ENCODE measurements at places on chromosomes 2 and 18. TPM values are rescaled to one million over a fixed set of nuclear protein-coding genes. Genes with fewer than 3 reads are reported as not detected.

DNA sequence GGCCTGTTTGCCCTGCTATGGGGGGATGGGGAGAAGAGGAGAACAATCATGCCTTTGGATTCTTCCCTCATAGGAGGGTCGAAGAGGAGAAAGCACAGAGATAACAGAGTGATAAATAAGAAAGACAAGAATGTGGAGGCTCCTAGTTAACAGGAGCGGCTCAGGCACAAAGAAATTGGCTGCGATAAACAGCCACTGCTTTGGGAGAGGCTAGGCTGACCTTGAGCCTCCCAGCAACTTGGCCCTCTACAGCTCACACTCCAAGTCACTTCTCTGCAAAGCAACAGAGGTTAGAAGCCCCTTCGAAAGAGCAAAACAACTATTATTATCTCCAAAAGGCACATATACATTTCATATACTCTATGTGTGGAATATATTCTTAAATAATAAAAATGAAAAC is 69.5 kb downstream of the ZBTB7C start:
- H3K4me3 ChIP-seq, result no peak overlapping the region
- no peaks in the 10 kb centered on the region for H3K27me3 ChIP-seq
- H3K27ac ChIP-seq, result no peak overlapping the region
- DNase-seq, result no peak
- H3K36me3 ChIP-seq, result no peaks in the 10 kb centered on the region
- H3K4me1 ChIP-seq, result no peaks in the 10 kb centered on the region

Gene EML6
- total RNA-seq, result 0.26 TPM

DNA sequence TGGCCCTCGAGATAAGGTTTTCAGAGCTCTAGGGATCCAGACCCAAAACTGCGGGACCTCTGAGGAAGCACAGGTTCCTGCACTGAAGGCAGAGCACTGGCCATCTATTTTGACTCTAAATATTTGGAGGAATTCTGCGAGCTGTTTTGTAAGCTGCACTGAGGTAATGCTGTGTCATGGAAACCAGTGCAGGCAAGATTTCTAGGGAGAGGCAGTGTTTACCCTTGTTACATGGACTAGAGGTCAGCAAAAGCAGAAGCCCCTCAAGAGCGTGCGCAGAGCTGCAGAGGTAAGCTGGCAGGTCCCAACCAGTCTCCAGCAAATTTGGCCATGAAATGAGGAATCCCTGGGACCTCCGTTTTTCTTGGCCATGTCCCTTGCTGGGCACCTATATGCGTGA is 137.3 kb downstream of the RNF152 start:
- H3K36me3 ChIP-seq, result no peaks in the 10 kb centered on the region
- H3K4me1 ChIP-seq, result no peaks in the 10 kb centered on the region
- H3K27ac ChIP-seq, result no peak overlapping the region
- no peak for DNase-seq

DNA sequence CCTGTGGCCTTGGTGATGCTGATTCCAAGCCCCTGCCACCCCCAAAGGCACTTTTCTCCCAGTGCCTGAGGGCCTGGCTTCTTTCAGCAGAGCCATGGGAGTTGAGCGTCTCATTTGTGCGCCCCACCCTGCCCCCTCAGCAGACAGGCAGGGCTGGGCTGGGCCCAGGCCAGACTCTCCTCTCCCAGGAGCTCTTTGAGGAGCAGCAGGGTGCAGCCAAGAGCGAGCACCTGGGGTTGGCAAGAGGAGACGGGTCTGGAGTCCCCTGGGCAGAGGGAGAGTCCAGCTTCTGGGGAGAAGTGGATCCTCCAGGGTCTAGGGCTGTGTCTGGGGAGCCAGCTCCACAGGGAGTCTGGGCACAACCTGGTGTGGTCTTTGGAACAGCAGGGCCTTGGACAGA is 21.2 kb downstream of the NPPC start:
- no peak overlapping the region for H3K27ac ChIP-seq
- no peaks in the 10 kb centered on the region for H3K27me3 ChIP-seq
- H3K36me3 ChIP-seq, result no peaks in the 10 kb centered on the region

DNA sequence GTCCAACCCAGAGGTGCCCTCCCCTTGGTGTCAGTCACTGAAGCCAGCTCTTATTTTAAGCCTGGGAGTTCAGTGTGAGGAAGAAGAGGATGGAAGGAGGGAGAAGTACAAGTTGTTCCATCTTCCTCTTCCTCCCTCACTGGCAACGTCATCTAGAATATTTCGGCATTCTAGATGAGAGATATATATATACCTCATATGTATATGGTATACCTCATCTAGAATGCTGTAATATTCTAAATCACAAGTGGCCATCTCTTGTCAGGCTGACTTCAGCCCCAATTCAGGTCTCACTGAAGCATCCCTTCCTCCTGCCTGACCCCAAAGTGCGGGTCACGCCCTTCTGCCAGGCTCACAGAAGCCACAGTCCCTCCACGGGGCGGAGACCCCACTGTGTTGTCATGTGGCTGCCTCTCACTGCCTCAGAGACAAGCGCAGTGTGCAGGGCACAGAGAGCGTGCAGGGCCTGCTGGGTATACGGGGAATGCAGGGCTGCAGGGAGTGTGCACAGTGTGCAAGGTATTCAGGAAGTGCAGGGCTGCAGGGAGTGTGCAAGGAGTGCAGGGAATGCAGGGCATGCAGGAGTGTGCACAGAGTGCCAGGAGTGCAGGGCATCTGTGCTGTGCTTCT is 32.8 kb upstream of the B3GNT7 start:
- no peak overlapping the region for H3K4me3 ChIP-seq
- no peaks in the 10 kb centered on the region for H3K36me3 ChIP-seq
- no peaks in the 10 kb centered on the region for H3K27me3 ChIP-seq

DNA sequence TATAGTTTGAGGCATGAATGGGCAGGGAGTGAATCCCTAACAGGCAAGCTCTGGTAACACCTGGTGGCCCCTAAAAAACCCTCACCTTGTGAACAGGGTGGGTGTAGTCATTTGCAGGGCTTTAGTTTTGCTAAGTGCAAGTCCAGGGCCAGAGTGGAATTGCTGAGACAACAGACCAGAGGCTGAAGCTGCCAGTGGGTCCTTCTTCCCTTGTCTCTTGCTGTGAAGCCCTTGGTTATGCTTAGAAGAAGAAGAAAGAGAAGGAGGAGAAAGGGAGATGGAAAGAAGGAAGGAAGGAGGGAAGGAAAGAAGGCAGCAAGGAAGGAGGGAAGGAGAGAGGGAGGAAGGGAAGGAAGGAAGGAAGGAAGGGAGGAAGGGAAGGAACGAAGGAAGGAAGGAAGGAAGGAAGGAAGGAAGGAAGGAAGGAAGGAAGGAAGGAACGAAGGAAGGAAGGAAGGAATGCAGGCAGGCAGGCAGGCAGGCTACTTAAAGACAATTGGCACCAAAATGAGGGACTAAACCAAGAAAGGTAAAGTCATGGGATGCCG is 45.8 kb downstream of the SMAD7 start:
- no peak for DNase-seq
- peaks cover 10% of the 10 kb centered on the region for H3K4me1 ChIP-seq
- H3K27me3 ChIP-seq, result no peaks in the 10 kb centered on the region
- no peak overlapping the region for H3K27ac ChIP-seq

Gene TTN
- total RNA-seq, result 1.8 TPM

Gene CCDC148
- 3.0 TPM for total RNA-seq

DNA sequence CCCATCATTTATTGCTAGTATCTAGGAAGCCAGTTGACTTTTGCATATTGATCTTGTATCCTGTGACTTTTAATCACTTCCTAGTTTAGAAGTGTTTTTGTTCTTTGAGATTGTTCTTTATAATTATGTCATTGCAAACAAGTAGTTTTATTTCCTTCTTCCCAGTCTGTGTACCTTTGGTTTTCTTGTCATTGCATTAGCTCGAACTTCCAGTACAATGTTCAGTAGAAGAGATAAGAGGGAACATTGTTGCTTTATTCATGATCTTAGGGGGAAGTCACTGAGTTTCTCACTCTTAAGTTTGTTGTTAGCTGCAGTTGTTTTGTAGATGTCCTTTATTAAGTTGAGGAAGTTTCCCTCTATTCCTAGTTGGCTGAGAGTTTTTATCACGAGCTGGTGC is 61.0 kb downstream of the TRAPPC12 start:
- no peak overlapping the region for H3K27ac ChIP-seq
- H3K27me3 ChIP-seq, result no peaks in the 10 kb centered on the region
- H3K4me3 ChIP-seq, result no peak overlapping the region
- H3K4me1 ChIP-seq, result no peaks in the 10 kb centered on the region
- no peak for DNase-seq

DNA sequence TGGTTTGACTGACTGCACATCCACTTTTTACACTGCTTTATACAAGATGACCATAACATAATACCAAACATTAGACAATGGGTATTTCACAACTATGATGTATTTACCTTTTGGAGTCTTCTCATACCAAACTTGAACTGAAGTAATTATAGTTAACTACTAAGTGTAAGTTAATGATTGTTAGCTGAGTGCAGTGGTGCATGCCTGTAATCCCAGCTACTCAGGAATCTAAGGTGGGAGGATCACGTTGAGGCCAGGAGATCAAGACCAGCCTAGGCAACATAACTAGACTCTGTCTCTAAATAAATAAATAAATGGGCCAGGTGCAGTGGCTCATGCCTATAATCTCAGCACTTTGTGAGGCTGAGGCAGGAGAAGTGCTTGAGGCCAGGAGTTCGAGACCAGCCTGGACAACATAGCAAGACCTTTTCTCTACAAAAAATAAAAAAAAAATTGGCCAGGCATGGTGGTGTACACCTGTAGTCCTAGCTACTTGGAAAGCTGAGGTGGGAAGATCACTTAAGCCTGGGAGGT is 44.9 kb upstream of the ORC2 start:
- H3K27ac ChIP-seq, result no peak overlapping the region
- H3K27me3 ChIP-seq, result no peaks in the 10 kb centered on the region
- no peaks in the 10 kb centered on the region for H3K36me3 ChIP-seq

Gene HAAO
- total RNA-seq, result 25.1 TPM

Gene PCARE
- not detected for total RNA-seq

DNA sequence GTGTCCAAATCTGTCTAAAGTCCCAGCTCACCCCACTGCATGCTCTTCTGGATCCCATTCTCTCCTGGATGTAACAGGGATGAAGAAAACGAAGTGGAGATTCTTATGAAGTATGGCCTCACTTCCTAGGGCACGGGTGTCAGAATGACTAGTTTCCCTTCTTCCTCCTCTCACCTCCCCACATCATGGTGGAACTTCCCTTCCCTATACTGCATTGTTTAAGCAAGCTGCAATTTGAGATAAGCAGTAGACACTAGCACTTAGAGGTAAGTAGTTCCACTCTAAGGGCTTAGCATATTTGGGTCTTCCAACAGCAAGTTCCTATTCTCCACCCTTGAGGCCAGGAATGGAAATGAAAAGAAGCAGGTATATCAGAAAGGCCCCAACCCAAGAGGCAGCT is 29.7 kb downstream of the SLC4A5 start:
- H3K27me3 ChIP-seq, result no peaks in the 10 kb centered on the region
- H3K27ac ChIP-seq, result no peak overlapping the region
- no peaks in the 10 kb centered on the region for H3K36me3 ChIP-seq
- H3K4me3 ChIP-seq, result no peak overlapping the region
- H3K4me1 ChIP-seq, result no peaks in the 10 kb centered on the region
- DNase-seq, result no peak

Gene SERPINB13
- not detected for total RNA-seq

GRCh38 chr2:203455209-203455608 is 79.9 kb downstream of the RAPH1 start:
- no peak overlapping the region for H3K4me3 ChIP-seq

DNA sequence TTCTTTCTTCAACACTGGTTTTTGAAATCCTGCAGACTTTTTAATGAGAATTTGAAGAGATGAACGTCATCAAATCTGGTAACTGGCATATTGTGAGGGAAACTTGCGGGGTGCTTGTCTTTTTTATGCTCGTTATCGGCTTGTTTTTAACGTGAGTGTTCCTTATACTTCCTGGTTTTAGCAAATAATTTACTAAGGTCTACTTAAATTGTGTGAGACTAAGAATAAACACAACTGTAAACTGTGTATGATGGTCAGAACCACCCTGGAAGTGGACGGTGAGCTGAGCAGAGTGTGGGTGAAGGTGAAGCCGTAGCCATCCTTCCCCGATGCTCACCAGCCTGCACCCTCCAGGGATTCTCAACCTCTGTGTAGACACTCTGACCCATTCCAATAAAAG is 82.3 kb upstream of the CDC42EP3 start:
- H3K4me3 ChIP-seq, result no peak overlapping the region
- peaks cover 10% of the 10 kb centered on the region for H3K4me1 ChIP-seq
- H3K36me3 ChIP-seq, result no peaks in the 10 kb centered on the region
- no peak for DNase-seq

- no peak overlapping the region for H3K4me3 ChIP-seq
- H3K4me1 ChIP-seq, result no peaks in the 10 kb centered on the region
- DNase-seq, result no peak
- no peaks in the 10 kb centered on the region for H3K27me3 ChIP-seq
These were observed 76.4 kb upstream of the PARD3B start for GRCh38 chr2:204468746-204469429.

Gene NCKAP5
- total RNA-seq, result 3.3 TPM

- H3K36me3 ChIP-seq, result no peaks in the 10 kb centered on the region
- H3K27ac ChIP-seq, result no peak overlapping the region
- DNase-seq, result no peak
- no peak overlapping the region for H3K4me3 ChIP-seq
- no peaks in the 10 kb centered on the region for H3K27me3 ChIP-seq
These were observed 88.5 kb upstream of the UXS1 start for GRCh38 chr2:106282462-106283170.

Gene SCYGR6
- total RNA-seq, result not detected

- no peak overlapping the region for H3K27ac ChIP-seq
- no peak for DNase-seq
- no peaks in the 10 kb centered on the region for H3K36me3 ChIP-seq
- no peak overlapping the region for H3K4me3 ChIP-seq
These were observed 32.8 kb downstream of the SRBD1 start for GRCh38 chr2:45578056-45578843.

- H3K4me1 ChIP-seq, result no peaks in the 10 kb centered on the region
- no peak for DNase-seq
- H3K36me3 ChIP-seq, result no peaks in the 10 kb centered on the region
These were observed 784.1 kb upstream of the FANCL start for GRCh38 chr2:59025157-59025757.

Gene LCT
- not detected for total RNA-seq

DNA sequence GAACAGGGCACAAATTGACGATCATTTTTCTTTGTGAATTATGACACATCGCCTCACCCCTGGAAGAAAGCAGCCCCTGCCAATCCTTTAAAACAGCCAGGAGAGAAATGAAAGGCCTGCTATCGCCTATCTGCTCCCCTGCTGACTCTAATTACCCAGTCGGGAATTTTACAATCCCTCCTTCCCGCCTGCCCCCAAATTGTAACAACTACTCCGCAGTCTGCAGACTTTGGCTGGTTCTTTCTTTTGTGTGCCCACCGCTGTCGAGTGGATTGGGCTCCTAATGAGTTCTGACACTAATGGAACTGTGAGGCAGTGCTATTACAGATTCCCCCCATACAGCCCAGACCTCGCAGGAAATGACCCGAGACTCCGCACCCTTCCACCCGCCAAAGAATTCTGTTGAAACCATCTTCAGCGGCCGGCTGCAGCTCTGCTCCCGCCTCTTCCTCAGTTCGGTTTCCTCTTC is 281.2 kb upstream of the PARD3B start:
- no peak overlapping the region for H3K4me3 ChIP-seq
- no peaks in the 10 kb centered on the region for H3K4me1 ChIP-seq
- H3K36me3 ChIP-seq, result no peaks in the 10 kb centered on the region

Gene PID1
- total RNA-seq, result 38.8 TPM

Gene NLRC4
- 0.26 TPM for total RNA-seq
